ENCODE measurements at places on chromosomes 3 and 15.

GRCh38 chr3:28982906-28983305, 298.0 kb upstream of the RBMS3 start:
- DNase-seq = no peak

GRCh38 chr15:40347559-40348473, 3.0 kb upstream of the PHGR1 start:
- no peak for DNase-seq

GRCh38 chr3:126128504-126129397, 44.8 kb upstream of the SLC41A3 start:
- no peak for DNase-seq

- DNase-seq = no peak
Observed at GRCh38 chr3:25493246-25493645, 65.2 kb downstream of the RARB start.

DNA sequence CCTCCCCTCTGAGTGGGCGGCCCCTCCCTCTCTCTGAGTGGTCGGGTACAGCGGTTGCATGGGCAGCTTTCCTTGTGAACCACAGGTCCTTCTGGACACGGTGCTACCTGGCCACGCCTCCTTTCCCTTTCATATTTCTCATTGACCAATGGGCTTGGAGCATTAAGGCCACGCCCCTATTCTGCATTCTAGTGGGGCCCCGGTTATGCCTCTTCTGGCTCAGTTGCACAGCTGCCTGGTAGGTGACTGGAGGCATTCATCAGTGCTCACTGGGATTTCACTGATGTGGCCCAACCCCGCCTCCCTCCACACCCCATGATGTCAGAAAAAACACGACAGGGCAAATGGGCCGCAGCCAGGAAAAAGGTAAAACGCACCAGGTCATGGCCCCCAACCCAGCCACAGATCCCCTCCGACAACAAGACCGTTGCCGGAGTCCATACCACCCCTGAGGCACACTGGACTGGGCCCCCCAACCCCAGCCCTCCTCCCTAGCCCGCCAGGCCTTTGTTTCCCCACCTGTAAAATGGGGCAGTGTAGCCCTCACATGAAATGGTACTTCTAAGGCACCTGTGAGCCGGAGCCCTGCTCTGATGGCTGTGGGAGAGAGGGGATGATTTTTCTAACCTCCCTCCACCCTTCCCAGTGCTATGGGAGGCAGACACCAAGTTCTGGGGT, 26.3 kb downstream of the NGRN start:
- peak; percentile 50 for DNase-seq

DNA sequence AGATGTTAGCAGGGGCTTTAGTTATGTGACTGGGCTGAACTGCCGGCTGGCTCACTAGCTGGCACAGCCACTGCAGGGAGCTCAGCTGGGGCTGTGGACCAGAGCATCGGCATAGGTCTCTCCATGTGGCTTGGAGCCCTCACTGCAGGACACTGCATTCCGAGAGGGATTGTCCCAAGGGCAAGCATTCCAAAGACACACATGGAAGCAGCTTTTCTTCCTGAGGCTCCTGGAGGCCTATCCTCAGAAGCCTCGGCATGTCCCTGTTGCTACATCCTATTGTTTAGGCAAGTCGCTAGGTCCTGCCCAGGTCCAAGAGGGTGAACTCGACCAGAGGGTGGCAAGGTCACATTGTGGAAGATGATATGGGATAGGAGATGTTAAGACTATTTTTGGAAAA, 209.8 kb downstream of the PLCL2 start:
- no peak for DNase-seq

- no peak for DNase-seq
Observed at GRCh38 chr15:84616235-84616634, 15.4 kb downstream of the ZSCAN2 start.

DNA sequence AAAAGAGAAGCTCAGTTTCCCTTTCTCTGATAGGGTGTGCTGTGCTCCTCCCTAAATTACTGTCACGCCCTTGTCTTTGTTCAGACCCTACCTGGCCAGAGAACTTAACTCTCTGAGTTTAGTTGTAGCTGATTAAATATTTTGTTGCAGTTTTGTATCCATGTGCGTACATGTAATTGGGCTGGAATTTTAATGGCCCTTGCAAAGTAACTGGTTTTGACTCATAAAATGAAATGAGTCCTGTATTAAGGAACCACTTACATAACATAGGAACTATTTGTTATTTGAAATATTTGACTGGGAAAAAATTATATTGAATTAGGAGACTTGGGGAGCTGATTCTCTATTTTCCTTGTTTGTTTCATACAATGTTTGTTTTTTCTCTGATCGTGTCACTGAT, 80.2 kb downstream of the LRRK1 start:
- DNase-seq = no peak

- no peak for DNase-seq
Observed at GRCh38 chr15:98174841-98175240, 214.3 kb downstream of the ARRDC4 start.

GRCh38 chr15:36525430-36525829, 54.0 kb upstream of the CDIN1 start:
- no peak for DNase-seq

- no peak for DNase-seq
Observed at GRCh38 chr3:19155375-19155774, 7.1 kb downstream of the KCNH8 start.

- DNase-seq = no peak
Observed at GRCh38 chr3:152860736-152861135, 25.8 kb downstream of the P2RY1 start.

- no peak for DNase-seq
Observed at GRCh38 chr3:36740787-36741186, 23.6 kb downstream of the DCLK3 start.

- DNase-seq = no peak
Observed at GRCh38 chr15:99207672-99208071, 41.7 kb downstream of the TTC23 start.

GRCh38 chr15:48851956-48852355, 26.0 kb upstream of the EID1 start:
- DNase-seq = no peak

DNA sequence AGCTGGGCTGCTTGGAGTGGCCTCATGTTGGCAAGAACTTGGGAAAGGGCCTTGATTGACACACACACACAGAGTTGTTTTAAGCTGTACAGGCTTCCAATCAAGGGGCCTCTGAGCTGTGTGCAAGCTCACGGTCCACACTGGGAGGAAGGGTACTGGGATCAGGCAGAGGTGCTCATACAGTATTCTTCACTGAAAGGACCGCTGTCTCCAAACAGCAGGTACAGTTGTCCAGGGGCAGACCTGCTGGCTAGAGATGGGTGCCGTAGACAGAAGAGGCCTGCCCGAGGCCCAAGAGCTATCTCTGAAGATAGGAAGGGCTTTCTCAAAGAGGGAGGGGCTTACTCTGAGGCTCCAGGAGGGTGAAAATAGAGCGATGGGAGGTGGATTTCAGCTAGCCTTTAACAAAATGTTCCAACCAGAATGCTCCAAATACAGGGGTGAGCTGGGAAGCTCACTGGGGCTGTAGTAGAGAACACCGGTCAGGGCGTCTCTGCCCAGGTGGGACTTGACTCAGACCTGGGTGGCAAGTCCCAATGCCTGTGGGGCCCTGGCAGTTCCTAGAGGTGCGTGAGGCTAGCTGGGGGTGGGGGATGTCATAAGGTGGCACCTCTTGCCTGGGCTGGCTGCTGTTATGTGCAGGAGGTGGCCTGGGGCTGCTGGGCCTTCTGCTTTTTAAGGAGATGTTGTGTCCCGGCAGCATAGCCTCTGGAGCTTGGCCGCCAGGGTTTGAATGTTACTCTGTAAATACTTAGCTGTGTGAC, 42.7 kb downstream of the RASGRF1 start:
- DNase-seq = no peak

DNA sequence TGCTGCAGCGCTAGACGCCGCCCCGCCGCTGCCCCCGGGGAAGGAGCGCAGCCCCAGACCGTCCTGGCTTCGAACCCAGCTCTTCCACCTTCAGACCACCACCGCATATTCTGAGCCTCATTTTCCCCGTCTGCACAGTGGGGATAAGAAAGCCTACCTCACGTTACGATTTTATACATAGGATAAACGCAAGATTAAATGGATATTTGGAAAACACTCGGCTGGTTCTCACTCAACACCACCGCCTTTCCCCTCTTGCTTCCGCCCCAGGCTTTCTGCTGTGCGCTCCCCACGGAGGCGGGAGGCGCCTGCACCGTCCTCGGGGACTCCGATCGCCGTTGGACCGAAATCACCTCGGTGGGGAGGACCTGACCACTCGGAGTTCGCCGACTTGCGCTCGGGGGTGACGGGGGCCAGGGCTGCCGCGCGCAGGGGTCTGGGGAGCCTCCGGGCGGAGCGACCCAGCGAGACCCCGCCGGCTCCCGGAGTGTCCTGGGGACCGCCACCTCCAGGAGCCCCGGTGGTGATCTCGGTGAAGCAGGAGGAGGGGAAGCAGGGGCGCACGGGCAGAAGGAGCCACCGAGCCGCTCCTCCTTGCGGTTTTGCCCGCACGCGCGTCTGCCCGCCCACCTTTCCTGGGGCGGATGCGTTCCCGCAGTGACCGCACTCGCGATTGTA, 4.0 kb downstream of the FBXL22 start:
- DNase-seq = no peak

DNA sequence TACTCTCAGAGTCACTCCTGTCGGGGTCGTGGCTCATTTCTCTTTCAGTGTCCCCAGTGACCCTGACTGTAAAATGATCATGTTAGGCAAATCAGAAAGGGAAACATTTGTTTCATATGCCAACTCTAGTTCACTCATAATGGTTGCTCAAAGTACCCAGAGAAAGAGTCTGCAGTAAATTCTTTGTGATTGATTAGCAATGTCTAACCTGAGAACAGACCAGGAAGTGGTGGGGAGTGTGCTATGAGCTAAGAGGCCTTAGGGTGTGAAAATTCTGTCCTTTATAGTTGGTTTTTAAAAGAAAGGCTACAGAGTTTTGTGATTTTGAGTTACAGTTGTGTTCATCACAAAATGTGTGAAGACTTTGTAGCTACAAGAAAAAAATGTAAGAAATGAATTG, 108.9 kb downstream of the EDEM1 start:
- DNase-seq = no peak

DNA sequence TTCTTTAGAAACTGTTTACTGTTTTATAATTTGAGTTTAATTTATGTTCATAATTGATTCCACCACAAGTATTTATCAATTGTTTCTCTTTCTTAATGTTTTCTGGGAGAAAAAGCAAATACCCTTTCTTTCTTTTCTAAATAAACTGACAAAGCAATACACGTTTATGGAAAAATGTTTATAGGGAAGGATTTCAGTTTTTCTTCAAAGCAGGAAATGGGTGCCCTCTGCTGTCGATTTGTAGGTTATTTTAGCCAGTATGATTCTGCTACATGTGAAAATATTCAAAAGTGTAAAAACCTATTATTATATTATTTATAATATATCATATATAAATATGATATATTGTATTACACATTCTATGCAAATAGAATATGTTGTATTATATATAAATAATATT, 921.0 kb upstream of the ROBO1 start:
- DNase-seq = no peak

DNA sequence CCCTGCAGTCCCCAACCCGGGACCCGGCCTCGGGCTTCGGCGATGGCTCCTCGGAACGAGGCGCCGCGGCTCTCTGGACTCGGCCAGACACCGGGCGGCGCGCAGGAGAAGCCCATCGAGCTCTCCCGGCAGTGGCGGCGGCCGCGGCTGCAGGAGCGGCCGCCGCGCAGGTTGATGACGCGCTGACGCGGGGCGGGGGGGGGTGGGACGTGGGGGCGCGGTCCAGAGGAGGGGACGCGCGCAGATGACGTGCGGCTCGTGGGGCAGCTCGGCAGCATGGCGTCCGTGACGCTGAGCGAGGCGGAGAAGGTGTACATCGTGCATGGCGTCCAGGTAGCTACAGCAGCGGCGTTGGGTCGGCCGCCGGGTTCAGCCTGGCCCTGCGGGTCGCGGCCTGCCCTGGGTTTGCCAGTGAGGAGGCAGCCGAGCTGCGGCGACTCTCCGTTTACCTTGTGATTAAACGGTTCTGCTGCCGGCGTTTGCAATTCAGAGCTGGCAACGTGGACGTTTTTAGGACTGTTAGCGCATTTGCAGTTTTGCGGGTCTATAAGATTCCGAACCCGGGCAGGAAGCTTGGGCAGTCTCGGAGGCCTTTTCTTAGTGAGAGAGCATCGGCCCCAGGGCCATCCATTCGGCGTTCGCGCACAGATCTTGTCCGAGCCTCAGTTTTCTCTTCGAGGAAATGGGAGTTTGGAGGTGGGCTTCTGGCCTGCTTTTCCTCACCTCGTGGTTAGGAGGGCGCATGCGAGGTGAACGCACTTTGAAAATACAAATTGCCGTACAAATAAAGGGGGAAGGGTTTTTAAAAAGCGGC, at the start of the genes EXOSC7 and ZDHHC3:
EXOSC7 (plus strand) TSS at position 243 of the 814 bp plus-strand sequence; CDS start at position 277, 34 bp downstream.
ZDHHC3 (minus strand) TSS at position 173 of the 814 bp plus-strand sequence. CDS start 16,738 bp downstream, outside the sequence.
- peak; percentile 39 for DNase-seq

GRCh38 chr3:99248913-99249312, 347.4 kb upstream of the DCBLD2 start:
- DNase-seq = no peak

DNA sequence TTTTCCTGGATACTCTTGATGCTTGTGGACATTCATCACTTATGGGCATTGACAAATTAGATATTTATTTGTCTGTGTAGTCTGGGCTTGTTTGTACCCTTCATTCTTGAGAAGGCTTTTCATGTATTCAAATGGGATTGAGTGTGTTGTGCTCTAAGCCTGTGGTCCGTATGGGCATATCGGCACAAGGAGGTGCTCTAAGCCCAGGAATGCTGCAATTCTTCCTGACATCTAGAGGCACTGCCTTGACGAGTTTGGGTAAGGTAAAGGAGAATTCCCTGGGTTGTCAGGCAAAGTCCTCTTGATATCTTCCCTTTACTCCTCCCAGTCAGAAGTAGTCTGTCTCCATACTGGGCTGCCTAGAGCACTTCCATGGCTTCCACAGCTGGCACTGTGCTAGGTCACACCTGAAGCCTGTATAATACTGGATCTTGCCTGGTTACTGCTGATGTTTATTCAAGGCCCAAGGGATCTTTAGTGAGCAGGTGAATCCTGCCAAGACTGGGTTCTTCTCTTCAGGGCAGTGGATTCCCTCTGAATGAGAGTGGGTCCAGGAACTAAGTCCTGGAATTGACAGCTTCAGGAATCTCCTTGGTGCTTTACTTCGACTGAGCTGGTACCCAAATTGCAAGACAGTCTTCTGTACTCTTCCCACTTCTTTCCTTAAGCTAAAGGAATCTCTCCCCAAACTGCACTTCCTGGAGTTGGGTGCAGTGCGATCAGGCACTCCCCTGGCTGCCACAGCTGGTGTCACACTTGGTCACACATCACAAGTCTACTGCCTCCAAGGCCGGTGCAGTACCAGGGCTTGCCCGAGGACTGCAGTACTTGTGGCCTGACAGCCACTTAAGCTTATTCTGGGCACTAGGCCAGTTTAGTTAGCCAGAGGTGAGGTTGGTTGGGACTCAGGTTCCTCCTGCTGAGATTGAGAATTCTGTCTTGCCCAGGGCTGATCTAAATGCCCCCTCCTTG, 46.0 kb downstream of the GALK2 start:
- no peak for DNase-seq

GRCh38 chr15:76345880-76346668, 9.5 kb downstream of the ISL2 start:
- DNase-seq = no peak

- no peak for DNase-seq
Observed at GRCh38 chr15:35208353-35208752, 123.3 kb upstream of the NANOGP8 start.

- no peak for DNase-seq
Observed at GRCh38 chr3:135803028-135803692, 162.4 kb upstream of the PPP2R3A start.
